ENCODE measurements at places on chromosomes 2 and 18. TPM values are rescaled to one million over a fixed set of nuclear protein-coding genes. Genes with fewer than 3 reads are reported as not detected.

IL36RN gene
- 38.4 TPM for polyA plus RNA-seq

PAPOLG gene
- 3.9 TPM for polyA plus RNA-seq

IL37 gene
- polyA plus RNA-seq = 0.06 TPM

HOXD12 gene
- not detected for polyA plus RNA-seq

C2orf74 gene
- polyA plus RNA-seq = 5.3 TPM

DES gene
- 672 TPM for polyA plus RNA-seq

TOGARAM2 gene
- 0.42 TPM for polyA plus RNA-seq

FBXO41 gene
- 0.92 TPM for polyA plus RNA-seq

CD207 gene
- 10.2 TPM for polyA plus RNA-seq

MAL gene
- 3,581 TPM for polyA plus RNA-seq

NR4A2 gene
- 1.6 TPM for polyA plus RNA-seq

MOGAT1 gene
- 0.05 TPM for polyA plus RNA-seq

EFEMP1 gene
- polyA plus RNA-seq = 19.1 TPM

NEU2 gene
- not detected for polyA plus RNA-seq

VIT gene
- 4.0 TPM for polyA plus RNA-seq

CERS6 gene
- polyA plus RNA-seq = 4.2 TPM

HRH4 gene
- not detected for polyA plus RNA-seq

AAK1 gene
- 8.4 TPM for polyA plus RNA-seq

CCDC121 gene
- 1.0 TPM for polyA plus RNA-seq

RNF125 gene
- polyA plus RNA-seq = 1.2 TPM

GPAT2 gene
- polyA plus RNA-seq = 0.43 TPM

CLEC4F gene
- polyA plus RNA-seq = 0.14 TPM

RGPD4 gene
- not detected for polyA plus RNA-seq

TTN gene
- polyA plus RNA-seq = 0.09 TPM

PIEZO2 gene
- polyA plus RNA-seq = 0.37 TPM

Measured in esophagus (tissue), 2 donors.